ENCODE measurements at places on chromosomes 11 and 22.

DNA sequence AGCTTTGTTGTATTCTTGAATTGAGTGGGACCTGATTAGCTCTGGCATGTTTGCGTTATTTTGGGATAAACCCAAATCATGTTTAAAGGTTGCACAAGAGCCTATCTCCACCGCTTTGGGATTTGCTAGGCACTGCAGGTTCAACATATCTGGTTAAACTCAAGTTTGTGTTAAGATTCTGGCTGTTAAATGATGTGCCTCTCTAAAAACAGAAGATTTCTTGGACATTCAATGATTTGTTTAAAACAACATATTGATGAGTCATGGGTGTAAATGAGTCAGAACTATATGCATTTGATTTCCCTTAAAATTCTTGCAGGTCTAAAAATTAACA is 67.4 kb downstream of the AMOTL1 start:
- no peak for DNase-seq

DNA sequence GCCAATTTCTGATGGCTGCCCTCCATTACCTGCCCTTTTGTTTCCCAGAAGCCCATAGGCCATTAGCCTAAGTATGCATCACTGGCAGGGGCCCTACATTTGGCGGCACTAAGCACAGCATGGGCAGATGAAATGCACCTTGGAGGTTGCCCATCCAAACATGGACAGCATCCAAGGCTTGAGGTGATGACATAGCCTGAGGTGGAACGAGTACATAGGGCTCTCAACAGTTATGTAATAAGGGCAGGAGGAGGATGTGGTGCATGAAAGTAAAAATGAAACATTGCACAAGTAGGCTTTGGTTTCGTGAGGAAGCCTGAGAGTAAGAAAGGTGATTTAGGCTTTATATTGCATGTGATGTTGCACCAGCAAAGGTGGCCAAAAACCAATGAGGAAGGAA is 148.1 kb downstream of the FAM76B start:
- no peak for DNase-seq

DNA sequence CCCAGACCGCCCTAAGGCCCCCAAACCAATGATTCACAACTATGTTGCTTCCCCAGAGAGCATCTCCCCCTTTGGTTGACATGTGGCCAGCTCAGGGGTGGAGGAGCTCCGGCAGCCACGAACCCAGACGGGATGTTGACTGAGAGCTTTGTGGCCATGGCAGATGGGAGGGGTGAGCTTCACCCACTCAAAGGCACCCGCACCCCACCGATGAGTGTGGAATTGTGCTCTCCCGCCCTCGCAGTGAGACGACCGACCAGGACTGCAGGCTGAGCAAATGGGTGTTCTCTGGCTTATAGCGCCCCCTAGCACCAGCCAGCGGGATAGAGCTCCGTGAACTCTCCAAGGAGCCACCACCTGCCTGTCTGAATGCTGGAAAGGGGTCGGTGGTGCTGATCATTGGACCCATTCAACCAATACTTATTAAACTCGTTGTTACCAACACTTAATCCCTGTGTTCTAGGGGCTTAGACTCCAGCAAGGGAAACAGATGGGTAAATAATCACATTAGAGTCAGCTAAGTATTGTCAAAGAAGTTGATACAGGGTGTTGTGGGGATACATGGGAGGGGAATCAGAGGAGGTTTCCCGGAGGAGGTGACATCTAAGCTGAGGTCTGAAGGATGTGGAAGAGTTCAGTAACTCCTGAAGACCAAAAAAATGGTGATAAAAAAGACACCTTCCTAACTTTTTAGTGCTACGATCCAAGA is 4.5 kb upstream of the TIMP3 start:
- peak; percentile 67 for DNase-seq

- no peak for DNase-seq
Measured at GRCh38 chr22:48088926-48089536, 1326.6 kb downstream of the TBC1D22A start.

DNA sequence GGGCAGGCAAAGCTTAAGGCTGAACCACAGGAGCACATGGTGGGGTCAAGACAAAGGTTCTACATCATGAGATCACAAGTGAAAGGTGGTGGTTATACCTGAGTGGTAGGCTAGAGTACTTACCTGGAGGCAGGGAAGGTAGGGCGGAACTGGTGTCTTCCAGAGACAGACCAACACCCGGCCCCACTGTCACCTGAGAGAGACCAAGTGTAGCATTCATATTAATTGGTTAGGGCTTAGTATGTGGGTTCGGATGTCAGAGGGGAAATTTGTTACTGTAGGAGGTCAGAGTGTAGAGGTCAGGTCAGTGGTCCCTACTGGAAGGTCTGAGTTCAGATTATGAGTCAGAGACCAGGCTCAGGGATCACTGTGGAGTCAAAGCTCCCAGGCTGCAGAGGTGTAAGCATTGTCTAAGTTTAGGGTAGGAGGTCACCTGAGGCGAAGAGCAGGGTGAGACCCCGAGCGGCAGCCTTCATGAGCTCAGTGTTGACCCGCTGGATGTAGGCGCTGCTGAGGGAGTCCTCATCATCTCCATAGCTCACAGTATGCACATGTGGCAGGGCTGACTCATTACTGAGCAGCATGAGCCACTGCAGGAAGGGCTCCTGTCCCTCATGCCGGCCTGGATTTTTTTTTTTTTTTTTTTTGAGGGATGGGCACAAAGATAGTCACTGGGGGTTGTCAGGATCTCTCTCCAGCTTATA is 3.2 kb downstream of the TPP1 start:
- no peak for DNase-seq

- no peak for DNase-seq
Measured at GRCh38 chr22:17172029-17172833, 13.2 kb upstream of the HDHD5 start.

DNA sequence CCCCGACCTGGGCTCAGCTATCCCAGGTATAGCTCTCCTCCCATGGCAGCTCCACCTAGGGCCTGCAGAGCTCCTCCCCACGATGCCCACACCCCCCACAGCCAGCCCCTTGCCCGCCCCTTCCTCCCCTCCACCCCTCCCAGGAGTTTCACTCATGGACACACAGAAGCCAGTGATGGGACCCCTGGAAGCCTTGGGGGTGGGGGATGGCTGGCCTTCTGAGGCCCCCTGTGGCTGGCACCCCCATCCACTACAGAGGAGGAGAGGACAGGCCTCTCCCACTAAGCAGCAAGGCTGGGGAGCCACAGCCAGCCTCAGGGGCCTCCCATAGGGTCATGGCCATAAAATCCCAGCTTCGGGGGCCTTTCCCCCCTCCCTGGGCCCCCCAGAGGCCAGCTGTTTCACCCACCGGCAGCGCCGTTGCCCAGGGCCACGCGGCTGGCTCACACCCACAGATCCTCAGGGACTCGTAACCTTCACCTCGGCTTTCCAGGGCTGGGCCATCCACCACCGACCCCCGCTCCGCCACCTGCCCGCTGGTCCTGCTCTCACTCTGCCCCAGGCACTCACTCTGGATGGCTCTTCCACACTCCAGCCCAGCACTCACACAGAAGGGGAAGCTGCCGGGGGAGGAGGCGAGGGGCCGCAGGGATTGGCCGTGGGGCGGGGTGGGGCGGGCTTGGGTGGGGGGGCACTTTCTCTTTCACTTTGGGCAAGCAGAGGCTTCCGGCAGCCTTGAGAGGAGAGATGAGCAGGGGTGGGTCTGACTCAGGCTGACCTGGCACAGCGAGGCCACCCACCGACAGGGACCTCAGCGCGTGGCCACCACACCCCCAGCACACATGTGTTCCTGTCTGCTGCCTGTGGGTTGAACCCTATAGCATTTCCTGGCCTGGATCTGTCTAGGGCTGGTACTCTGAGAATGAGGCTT is 2.2 kb downstream of the SLC25A22 start:
- DNase-seq: peak; percentile 86

- no peak for DNase-seq
Measured at GRCh38 chr11:11816511-11817314, 25.1 kb upstream of the USP47 start.

GRCh38 chr22:25828422-25828821 is 86.4 kb downstream of the MYO18B start:
- no peak for DNase-seq

- no peak for DNase-seq
Measured at GRCh38 chr11:63719987-63720386, 38.7 kb downstream of the RTN3 start.

DNA sequence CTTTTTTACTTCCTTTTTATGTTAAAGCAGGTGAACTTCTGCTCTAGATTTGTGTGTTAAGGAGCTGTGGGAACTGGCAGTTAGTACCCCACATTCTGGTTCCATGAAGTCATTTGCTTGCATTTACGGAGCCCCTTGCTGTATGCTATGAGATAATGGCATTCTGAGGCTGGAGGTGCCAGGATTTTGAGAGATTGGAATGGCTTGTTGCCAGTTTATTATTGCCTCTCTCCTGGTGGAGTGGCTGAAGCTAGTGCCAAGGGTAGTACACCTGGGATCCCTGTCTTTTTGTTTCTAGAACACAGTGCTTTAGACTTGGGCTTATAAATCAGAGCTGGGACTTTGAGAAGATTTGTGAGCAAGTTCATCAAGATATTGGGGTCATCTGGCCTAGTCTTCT is 73.8 kb downstream of the STIM1 start:
- no peak for DNase-seq

DNA sequence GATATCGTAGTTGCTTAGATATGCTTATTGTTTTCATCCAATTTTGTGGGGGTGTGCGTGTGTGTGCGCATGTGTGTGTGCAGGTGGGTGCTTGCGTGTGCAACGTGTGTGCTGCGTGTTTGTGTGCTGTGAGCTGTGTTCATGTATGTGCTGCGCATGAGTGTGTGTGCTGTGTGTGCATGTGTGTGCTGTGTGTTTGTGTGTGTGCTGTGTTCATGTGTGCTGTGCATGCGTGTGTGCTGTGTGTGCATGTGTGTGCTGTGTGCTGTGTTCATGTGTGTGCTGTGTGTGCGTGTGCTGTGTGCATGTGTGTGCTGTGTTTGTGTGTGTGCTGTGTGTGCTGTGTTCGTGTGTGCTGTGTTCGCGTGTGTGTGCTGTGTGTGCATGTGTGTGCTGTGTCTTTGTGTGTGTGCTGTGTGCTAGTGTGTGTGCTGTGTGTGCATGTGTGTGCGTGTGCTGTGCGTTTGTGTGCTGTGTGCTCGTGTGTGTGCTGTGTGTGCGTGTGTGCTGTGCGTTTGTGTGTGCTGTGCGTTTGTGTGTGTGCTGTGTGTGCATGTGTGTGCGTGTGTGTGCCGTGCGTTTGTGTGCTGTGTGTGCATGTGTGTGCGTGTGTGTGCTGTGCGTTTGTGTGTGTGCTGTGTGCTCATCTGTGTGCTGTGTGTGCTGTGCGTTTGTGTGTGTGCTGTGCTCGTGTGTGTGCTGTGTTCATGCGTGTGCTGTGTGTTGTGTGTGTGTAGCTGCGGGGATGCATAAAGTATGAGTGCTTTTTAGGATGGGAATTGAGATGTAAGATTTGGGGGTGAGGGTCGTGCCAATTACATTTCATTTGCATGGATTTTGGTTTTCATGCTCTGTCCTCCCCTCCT is 7.6 kb downstream of the IGF2 start:
- no peak for DNase-seq
